ENCODE measurements at places on chromosomes 1 and 21.

DNA sequence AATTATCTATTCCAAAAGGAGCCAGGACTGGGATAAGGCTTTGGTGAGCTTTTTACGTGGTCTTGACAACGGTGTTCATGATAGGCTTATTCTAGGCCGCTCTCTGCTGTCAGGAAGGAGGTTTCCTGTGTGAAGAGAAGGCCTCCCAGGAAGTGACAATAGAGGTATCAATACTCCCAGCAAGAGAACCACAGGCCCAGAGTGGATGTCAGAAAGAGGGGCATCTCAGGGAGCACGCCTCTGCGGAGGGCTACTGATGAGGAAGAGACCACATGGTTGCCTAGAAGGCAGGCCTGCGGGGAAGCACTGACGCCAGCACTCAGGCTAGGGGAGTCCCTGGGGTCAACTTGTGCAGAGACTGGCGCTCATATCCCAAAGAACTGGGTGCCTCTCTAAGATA, 60.4 kb downstream of the ITPKB start:
- DNase-seq = no peak

DNA sequence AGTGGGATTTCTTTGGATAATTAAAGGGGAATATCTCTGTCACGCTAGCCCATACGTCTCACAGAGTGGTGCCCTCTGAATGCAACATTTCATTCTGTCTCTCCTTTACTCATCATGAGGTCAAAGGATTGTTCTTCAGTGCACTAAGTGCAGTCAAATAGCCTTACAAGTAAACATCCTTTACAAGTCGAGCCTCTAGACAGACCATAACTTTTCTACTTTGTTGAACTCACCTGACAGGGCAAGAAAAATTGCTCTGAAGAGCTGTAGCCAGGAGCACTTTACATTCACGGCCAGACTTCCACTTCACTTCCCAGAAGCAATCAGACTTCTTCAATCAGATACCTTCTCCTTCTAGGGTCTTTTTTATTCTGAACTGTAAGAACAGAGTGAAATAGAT, 768.0 kb upstream of the TMPRSS15 start:
- DNase-seq = no peak

GRCh38 chr1:94590203-94591137, 48.9 kb upstream of the F3 start:
- no peak for DNase-seq

GRCh38 chr1:8239039-8239305, 78.9 kb upstream of the SLC45A1 start:
- DNase-seq = peak; percentile 29

DNA sequence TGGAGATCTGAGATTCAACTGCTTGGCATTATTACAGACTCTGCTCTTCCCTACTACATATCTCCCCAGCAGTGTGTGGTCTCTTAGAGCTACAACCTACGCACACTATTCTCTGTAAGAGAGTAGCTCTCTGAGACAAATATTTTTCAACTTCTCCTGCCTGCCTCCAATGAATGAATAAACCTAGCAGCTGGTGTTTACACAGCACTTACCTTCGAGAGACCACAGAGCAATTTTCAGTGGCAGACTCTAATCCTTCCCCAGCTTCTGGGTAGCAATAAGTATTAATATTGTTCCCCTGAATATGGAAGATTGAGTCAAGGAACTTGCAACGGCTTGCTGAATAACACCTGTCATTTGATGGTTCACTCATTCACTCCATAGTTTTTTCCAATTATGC, 350.9 kb upstream of the SPAG17 start:
- no peak for DNase-seq

GRCh38 chr1:15714406-15715136, 21.5 kb upstream of the SLC25A34 start:
- DNase-seq = no peak

GRCh38 chr1:171984850-171985485, 143.7 kb downstream of the DNM3 start:
- DNase-seq = peak; percentile 29

DNA sequence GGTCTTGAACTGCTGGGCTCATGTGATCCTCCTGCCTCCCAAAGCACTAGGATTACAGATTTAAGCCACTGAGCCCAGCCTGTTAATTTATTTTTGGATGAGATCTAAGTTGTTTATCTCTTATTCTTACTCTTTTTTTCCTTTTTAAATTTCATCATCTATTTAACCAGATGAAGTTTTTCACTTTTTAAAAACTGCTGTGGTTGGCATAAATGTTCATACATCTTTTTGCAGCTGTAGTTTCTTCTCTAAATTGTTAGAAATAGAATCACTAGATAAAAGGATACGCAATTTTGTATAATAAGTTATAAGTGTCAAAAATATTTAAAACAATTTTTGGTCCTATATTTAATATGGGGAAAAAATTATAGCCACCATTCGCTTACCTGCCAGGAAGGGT, 80.3 kb upstream of the GPR88 start:
- no peak for DNase-seq

GRCh38 chr1:161000736-161001480, 20.0 kb downstream of the F11R start:
- DNase-seq = no peak

Data from HCT116 (cell line).